ENCODE measurements at places on chromosomes 5 and 9.

DNA sequence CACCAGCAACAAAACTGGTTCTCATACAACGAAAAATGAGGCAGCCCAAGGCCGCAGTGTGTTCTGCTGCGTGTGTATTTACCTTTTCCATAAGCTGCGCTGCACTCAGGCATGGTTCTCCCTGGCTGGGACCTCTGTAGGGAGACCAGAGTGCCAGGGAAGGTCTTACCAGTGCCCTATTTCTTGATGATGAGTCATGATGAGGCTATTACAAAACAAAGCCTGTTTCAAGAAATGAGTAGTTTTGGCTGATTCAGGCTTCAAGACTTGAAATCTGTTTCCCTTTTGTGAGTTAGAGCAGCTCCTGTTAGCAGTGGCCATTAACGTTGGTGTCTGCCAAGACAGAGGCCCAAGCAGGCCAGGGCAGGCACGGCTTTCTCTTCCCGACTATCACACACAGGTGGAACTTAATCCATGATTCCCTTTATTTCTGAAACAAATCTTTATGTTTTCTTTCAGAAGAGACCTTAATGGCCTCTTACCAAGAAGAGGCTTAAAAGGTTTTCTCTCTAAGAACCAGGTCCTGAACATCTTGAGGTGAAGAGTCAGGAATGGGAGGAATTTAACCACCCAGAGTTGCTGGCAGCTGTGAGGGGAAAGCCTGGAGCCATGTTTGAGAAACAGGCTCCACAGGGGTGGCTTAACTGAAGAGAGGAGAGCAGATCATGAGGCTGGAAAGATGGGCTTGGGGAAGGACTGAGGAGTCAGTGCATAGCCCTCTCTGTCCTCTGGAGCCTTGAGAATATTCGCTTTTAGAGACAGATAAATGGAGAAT, 41.4 kb upstream of the TIFAB start:
- DNase-seq = no peak

DNA sequence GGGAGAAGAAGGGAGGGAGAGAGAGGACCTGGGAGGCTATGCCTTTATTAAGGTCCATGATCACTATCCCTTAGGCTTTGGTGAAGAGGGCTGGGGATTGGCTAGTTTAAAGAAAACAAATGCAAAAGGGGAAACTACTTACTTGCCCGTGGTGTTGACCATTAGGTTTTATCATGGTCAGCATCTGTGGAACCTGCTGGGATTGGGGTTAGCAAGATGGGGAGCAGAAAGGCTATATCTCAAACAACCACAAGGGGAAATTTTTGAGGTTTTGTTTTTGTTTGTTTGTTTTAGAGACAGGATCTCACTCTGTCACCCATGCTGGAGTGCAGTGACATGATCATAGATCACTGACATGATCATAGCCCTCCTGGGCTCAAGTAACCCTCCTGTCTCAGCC, 9.0 kb upstream of the RAD23B start:
- no peak for DNase-seq

DNA sequence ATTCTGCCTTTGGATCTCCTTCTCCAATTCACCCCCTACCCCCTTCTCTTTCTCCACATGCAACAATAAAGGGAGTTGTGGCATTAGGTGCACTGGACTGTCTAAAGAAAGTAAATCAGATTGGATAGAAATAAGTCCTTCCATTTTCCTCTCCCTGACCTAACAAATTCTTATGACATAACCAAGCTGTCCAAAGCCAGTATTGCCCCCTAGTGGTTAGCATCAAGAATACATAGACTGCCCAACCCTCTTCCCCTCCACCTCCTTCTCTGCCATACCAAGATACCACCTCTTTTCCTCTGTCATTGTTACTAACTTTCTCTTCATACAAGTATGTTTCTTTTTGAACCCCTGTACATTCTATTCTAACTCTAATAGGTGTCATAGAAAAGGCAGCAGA, 45.7 kb downstream of the PPARGC1B start:
- no peak for DNase-seq

DNA sequence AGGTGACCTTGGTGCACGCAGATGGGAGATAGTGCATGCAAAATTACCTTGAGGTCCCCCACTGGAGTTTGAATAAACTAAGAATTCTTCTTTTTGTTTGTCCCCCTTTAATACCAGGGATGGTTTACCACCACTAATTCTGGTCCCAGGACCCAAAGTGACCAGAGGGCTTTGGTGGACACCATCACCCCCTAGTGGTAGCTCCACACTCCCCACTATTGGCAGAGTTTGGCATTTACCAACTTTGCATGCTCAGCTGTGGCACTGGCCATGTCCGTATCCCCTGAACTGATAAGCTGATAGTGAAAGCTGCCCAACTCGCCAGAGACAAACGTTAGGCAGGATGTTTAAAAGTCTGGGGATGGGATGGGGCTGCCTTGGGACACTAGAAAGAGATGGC, 3.3 kb downstream of the ASTN2 start:
- DNase-seq = no peak

GRCh38 chr5:9054821-9055589, 490.9 kb downstream of the SEMA5A start:
- no peak for DNase-seq

DNA sequence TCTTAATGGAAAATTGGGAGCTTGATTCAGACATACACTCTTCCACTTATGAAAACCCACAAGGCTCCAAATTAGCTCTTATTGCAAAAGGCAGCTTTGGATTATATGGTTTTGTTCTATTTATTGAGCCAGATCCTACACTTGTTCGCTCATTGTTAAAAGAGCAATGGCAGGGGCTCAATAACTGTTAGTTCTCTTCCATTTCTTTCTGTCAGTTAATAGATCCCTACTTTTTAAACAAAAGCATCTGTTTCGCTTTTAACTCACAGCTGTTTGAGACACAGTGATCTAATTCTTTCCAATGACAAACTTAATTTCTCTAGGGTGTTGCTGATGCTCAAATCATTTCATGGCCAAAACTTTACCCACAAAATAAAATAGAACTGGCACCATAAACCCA, 11.7 kb downstream of the C5 start:
- DNase-seq = no peak

GRCh38 chr9:89422151-89422975, 75.5 kb downstream of the SEMA4D start:
- no peak for DNase-seq

DNA sequence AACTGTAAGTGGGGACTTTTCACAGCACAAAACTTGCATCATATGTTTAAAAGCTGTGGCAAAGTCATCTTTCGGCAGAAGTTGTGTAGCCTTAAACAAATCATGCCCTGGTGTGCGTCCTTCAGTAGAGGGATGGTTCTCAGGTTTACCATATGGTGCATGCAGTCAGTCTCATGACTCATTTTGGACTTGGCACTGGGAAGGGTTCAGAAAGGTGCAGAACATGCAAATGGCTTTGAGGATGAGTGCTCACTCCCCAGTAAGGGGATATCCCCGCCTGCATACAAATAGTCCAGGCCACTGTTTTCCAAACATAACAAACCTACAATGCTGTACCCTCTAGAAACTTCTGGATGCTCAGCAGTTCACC, 260.3 kb downstream of the NDUFS4 start:
- DNase-seq = no peak

DNA sequence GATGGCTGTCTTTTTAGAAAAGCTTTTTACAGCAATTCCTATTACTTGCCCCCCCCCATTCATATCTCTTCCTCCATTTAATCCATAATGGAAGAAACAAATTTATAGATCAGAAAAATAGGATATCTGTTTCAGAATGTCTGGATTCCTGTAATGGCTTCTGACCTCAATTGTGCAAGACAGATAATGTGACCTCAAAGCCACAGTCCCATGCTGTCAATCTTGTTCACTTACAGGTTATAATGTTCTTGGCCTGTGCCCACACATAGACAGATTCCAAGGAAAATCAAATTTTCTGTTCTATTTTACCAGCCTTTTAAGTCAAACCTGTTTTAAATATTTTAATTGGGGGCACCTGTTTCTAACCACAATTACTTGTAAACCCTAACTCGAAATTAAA, 143.4 kb downstream of the ENTREP1 start:
- DNase-seq = no peak

GRCh38 chr5:151150471-151151262, 6.9 kb downstream of the ANXA6 start:
- peak; percentile 75 for DNase-seq

DNA sequence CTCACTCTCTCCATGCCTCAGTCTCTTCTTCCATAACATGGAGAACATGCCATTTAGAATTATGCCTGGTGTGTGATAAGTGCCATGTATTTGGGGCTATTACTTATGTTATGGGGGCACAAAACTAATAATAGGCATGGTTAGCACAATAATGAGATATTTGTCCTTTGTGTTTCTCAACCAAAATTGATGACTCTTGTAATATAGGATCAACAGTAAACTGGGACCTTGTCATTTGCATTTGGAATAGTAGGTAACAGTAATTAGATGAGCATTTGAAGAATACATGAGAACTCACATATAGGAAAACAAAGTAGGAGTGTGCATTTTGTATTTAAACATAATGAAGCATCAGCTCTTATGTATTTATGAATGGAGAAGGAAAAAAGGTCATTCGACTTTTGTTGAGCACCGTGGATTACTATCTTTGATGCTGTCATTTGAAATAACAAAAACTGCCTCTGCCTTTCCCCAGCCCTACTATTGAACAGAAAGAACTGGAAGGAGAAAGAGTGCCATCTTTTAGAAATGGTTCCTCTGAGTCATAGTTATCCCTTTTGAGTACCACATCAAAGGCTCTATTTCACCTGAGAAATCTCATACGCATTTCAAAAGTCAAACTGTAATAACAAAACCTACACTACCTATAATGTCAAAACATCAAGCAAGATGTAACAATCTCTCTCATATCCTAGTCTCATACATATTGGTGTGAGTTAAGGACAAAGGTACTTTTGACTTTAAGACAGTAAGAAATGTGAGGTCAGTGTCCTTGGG, 655.2 kb downstream of the PDE4D start:
- no peak for DNase-seq

GRCh38 chr5:118918232-118918631, 70.1 kb downstream of the DTWD2 start:
- DNase-seq = no peak

DNA sequence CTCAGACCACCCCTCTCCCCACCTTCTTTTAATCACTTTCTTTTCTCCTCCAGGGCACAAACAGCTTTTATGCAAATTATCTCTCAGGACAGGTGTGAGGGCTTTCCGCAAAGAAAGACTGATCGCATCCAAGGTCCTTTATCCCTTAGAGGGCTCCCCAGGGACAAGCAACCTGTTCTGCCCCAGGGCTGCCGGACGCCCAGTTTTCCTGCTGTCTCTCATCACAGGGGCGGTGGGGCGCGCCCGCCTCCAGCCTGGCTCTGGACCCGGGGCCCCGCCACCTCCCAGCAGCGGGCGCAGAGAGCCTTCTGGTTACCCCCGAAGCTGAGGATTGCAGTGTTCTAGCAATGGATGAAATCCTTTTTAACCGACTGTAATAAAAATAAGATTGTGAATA, 266.1 kb downstream of the CWC27 start:
- peak; percentile 39 for DNase-seq

GRCh38 chr5:20266066-20266465, 278.1 kb upstream of the CDH18 start:
- no peak for DNase-seq

DNA sequence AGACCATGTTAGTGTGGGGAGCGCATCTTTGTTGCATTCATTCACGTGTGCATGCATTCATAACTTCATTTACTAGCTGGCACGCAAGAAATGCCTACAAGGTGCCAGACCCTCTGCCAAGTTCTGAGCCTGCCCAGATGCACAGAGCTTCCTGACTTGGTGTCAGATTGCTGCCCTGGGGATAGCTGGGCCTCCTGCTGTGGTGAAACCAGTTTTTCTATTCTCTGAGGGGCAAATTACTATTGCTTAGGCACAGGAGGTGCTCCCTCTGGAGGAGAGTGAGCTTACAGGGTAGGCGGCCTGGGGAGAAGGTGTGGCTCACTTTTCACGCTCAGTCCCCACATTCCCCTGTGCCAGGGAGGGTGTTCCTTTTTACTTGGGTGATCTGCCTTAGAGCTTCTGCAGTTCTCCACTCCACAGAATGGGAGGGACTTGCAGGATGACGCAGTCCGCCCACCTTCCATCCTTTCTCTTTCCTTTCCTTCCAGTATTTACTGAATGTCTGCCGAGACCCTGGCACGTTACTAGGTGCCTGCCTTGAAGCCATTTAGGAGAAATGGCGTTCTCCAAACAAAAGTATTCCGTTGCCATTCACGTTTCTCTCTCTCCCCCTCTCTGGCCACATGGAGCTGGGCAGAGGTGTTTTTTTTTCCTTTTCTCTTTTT, 27.9 kb upstream of the CTNNA1 start:
- no peak for DNase-seq

GRCh38 chr5:26883375-26883774, 155.0 kb downstream of the CDH9 start:
- no peak for DNase-seq

GRCh38 chr9:131273146-131273855, 3.0 kb downstream of the FAM78A start:
- no peak for DNase-seq

DNA sequence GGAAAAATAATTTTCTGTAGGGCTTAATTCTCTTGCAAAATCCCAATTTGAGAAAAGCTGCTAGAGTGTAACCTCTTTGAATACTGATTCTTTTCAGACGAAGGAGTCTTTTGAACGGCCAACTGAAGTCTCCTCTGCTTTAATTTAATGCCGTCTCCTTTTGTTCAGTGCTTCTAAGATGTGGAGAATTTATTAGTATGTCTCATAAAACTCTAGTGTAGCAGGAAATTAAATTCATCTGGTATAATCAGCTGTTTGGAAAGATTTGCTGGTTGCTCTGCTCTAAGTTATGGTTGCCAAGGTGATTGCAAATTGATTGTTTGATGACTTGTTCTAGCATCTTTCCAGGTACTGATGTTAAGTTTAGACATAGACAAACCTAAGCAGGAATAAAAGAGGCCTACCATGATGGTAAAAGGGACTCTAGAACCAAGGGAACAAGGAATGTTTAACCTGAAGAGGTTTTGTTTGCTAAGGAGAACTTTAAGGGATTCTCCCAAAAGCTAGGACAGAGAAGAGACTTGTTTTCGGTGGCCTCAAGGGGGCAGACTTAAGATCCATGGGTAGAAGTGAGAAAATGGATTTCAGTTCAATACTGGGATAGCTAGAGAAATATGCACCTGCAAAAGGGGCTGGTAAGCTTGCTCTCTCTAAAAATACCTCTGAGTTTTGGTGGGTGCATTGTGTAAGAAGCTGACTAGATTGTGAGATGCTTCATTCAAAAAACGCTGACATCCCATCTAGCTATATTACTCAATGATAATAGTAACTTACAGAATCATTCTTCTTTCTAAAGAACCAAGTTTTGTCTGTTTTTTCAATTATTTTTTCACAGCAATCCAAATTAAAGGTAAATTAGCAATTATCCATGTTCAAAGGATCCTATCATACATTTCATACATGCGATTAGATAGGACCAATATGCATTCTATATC, 5.7 kb upstream of the ADRB2 start:
- DNase-seq = peak; percentile 71

GRCh38 chr5:38380537-38380936, 122.2 kb downstream of the EGFLAM start:
- DNase-seq = no peak

DNA sequence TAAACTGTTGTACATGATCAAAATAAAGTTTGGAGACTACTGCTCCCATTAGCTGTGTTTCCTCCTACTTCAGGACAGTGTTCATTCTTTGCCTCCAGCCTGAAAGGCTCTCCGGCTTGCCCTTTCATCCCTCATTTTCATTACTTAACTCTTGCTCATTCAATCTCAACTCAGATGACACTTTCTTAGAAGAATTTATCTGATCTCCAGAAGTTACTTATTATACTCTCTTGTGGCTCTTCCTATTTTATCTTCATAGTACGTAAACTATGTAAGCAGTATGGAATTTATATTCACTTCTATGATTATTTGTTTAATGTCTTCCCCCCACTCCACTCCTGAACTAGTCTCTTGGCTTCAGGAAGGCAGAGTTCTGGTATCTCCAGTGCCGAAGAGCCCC, 1737.9 kb upstream of the C9orf72 start:
- DNase-seq = no peak
